Cardiac fibroblast (primary cell): ENCODE measurements at places on chromosomes 2 and 18.

GRCh38 chr18:11105463-11105862, 43.9 kb downstream of the PIEZO2 start:
- DNase-seq, result no peak

- no peak for DNase-seq
Observed at GRCh38 chr2:24929230-24929629, 9.2 kb upstream of the ADCY3 start.

GRCh38 chr2:222731201-222731621, 59.8 kb downstream of the MOGAT1 start:
- no peak for DNase-seq

GRCh38 chr2:37558623-37559022, 112.8 kb downstream of the CDC42EP3 start:
- DNase-seq, result no peak

- DNase-seq, result no peak
Observed at GRCh38 chr2:34419856-34420255, 820.8 kb upstream of the FAM98A start.

DNA sequence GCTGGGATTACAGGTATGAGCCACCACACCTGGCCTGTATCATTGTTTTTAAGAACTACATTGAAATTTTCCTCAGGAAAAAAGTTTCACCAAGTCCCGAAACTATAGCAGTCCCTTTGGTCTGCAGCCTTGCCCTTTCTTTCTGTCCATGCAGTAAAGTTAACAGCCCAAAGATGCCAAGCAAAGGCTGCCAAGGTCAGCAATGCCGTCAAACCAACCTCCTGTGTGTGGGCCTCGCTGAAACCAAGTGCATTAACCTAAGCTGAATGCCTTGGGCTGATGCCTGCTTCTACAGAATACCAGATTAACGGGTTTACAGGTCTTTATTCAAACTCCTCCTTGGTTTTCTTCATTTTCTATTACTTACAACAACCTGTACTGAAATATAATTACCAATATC, 73.1 kb downstream of the EIF5B start:
- DNase-seq, result no peak

DNA sequence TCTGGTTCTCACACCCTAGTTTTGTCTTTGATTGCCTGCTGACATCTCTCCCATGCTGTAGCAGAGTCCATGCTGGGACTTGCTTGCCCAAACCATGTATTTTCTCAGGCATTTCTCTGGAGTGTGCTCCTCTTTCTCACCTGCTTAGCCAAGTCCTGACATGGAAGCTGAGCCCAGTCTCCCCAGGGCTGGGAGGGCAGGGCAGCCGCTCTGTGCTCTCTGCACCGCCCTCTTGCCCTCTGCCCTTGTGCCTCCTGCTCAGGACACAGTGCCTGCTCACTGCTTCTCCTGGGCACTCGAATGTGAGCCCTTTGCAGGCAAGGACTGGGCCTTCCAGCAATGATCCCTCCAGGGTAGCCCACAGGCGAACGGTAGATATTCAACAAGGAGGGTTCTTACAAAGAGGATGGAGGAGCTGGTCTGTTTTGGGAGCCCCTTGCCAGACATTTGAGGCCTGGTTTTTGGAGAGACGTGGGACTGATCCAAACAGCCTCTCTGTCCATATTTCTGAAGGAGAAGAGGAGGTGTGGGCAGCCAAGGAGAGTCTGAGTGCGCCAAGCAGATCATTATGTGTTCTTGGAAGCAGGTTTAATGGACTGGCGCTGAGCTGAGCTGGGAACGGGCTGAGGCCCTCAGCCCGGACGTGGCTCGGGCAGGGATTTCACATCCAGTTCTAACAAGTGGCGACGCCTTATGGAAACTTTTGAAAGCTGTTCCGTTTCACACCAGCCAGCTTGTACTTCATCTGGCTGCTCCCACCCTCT, 4.0 kb downstream of the SLC14A2 start:
- DNase-seq, result no peak

GRCh38 chr2:46303822-46304221, 6.6 kb downstream of the EPAS1 start:
- DNase-seq, result no peak

DNA sequence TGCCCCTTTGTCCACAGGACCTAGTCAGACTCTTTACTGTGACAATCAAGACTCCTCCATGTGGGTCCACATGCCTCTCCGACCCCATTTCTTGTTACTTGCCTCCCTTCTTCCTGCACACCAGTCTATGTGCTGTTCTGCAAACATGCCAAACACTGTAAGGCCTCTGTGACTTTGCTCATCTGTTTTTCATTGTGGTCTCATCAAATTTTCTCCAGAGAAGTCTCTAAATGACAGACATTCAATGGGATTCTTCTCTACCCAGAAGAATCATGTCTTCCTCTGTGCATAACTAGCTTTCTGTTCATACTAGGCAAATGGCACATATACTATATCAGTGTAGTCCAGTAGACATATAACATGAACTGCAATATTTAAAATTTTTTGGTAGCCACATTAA, 43.0 kb upstream of the KCNE4 start:
- DNase-seq, result no peak
